ENCODE measurements at places on chromosomes 6 and 20. TPM values are rescaled to one million over a fixed set of nuclear protein-coding genes. Genes with fewer than 3 reads are reported as not detected.

Gene RGS17
- 0.05 TPM for total RNA-seq

Gene RHAG
- total RNA-seq, result 0.62 TPM

Gene TBC1D32
- total RNA-seq, result 2.6 TPM

Gene JPH2
- 182 TPM for total RNA-seq

Gene TMEM14A
- total RNA-seq, result 8.8 TPM

Gene ADGRG6
- total RNA-seq, result 3.8 TPM

Gene ZSCAN16
- 2.2 TPM for total RNA-seq

Gene CEP162
- total RNA-seq, result 3.3 TPM

GRCh38 chr20:46872328-46873211 is 22.1 kb upstream of the EYA2 start:
- peak; percentile 39 for DNase-seq

- DNase-seq, result no peak
Measured at GRCh38 chr20:24969186-24970029, 20.3 kb downstream of the CST7 start.

DNA sequence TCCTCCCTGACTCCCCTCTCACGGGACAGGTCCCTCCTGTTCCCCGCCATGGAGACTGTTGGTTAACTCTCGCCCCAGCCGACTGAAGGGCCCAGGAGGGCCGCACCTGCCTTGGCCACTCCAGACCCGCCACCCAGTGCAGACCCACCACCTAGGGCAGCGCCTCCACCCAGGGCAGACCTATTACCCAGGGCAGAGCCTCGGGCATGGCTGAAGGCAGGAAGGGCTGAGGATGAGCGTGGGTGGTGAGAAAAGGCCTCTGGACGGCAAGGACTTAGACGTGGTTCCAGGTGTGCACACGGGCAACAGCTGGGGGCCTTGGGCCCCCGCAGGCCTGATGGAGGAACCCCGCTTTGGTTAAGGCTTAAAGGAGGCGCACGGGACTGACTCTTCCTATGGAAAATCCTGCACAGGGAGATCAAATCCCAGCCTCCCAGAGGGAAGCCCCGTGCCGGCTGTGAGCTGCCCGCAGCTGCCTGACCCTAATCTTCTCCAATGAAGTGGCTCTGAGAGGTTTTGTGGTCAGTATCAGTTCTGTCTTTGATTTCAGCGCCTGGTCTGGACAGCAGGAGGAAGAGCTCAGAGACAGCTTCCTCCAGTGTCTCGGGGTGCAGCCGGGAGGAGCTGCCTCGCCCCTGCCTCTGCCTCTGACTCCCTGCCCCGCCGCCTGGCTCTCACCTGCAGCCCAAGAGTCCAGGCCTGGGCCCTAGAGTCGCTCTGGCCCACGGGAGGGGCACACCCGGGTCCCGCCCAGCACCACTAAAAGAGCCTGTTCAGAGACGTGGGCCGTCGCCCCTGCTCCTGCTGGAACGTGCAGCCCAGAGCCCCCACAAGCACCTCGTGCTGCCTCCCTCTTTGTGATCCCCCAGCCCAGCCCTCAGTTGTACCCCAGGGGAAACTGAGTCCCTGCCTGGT is 12.1 kb upstream of the CHRNA4 start:
- no peak for DNase-seq

DNA sequence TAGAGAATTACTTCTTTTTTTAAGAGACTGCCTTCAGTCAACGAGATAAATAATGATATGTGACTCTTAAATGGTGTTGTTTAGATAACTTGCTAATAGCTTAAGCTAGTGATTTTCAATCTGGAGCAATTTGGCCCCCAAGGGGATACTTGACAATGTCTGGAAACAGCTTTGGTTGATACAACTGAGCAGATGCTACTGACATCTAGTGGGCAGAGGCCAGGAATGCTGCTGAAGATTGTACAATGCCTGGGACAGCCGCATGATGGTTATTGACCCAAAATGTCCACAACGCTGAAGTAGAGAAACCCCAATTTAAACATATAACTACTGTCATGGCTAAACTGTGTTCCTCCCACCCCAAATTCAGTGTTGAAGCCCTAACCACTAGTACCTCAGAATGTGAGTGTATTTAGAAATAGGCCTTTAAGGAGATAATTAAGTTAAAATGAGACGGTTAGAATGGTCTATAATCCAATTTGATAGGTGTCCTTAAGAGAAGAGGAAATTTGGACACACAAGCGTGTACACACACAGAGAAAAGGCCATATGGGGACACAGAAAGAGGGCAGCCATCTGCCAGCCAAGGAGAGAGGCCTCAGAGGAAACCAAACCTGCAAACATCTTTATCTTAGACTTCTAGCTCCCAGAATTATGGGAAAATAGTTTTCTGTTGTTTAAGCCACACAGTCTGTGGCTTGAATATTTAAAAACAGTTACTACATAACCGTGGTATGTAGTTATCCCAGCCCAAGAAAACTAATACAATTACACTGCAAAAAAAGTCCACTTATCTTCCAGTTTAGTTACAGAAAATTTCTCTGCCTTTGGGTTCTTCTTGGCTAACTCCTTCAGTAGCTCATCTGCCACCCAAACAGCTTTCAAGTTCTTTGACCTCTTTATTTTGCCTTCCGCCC is 22.2 kb downstream of the RWDD2A start:
- DNase-seq, result peak; percentile 41

DNA sequence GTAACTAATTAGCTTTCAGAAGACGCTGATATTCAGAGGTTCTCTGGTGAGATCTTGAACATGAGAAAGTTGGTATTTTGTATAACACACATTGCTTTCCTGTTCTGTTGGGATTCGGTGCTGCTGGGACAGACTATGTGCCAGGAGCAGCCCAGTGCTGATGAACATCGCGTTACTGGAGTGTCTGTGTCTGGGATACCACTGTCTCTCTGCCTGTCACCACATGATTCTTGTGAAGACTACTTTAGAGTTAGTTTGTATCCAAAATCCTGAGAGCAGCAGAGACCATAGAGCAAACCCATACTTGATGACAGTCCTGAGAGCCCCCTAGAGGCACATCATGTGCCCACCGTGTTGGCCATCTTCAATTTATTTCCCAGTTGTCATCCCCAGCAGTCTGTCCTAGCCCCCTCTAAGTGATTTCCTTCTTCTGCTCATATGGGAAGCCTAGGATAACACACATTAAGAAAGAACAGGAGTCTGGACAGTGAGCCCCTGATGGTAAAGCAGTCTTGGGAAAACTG is 41.8 kb upstream of the TINAG start:
- DNase-seq, result no peak

- DNase-seq, result peak; percentile 64
Measured at GRCh38 chr20:63941282-63942081, 14.7 kb downstream of the UCKL1 start.

DNA sequence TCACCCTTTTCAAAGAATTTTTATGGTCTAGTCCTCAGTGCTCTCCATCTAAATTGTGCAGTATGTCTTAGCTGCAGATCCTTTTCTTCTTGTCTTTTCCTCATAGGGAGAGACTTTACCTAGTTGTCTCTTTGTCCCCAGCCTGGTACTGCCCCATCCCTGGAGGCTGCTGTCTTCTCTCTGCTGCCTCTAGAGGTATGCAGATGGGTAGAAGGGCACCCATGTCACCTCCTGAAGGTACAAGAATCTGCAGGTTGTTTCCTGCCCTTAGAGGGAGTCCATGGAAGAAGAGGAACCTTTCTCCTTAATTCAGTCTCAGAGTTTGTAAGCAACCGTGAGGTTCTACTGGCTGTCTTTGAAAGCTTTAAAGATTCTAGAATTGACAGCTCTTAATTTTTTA is 39.1 kb downstream of the MCM8 start:
- DNase-seq, result no peak

GRCh38 chr6:97947841-97948240 is 664.8 kb upstream of the MMS22L start:
- DNase-seq, result no peak

DNA sequence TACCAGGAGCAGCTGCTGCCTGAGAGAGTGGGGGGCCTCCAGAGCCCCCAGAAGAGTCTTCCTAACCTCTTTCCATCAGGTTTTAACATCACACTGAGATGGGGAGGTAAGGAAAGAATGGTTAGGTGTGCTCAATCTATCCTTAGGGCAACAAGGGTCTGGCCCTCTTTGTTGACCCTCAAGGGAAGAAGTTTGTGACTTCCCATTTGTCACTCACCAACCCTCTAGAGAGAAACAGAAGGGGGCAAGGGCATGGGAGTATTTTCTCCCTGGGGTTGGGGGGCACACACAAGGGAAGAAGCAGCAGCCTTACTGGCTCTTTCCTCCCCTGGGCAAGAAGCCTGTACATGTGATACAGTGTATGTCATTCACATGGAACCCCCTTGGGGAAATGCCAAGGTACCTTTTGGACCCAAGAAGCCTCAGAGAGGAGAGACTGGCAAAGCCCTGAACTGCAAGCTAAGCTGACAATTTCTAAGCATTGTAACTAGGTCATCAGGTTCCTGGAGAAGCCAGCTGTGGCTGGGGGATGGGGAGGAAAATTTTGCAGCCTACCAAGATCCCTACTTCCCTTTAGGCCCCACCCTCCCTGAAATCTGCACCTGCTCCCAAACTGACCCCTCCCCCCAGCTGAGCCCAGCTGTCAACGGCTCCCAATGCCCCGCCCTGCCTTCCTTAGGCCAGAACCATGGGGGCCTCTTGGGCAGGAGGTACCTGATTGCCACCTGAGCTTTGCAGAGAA is 14.5 kb downstream of the BCL2L1 start:
- DNase-seq, result peak; percentile 69

DNA sequence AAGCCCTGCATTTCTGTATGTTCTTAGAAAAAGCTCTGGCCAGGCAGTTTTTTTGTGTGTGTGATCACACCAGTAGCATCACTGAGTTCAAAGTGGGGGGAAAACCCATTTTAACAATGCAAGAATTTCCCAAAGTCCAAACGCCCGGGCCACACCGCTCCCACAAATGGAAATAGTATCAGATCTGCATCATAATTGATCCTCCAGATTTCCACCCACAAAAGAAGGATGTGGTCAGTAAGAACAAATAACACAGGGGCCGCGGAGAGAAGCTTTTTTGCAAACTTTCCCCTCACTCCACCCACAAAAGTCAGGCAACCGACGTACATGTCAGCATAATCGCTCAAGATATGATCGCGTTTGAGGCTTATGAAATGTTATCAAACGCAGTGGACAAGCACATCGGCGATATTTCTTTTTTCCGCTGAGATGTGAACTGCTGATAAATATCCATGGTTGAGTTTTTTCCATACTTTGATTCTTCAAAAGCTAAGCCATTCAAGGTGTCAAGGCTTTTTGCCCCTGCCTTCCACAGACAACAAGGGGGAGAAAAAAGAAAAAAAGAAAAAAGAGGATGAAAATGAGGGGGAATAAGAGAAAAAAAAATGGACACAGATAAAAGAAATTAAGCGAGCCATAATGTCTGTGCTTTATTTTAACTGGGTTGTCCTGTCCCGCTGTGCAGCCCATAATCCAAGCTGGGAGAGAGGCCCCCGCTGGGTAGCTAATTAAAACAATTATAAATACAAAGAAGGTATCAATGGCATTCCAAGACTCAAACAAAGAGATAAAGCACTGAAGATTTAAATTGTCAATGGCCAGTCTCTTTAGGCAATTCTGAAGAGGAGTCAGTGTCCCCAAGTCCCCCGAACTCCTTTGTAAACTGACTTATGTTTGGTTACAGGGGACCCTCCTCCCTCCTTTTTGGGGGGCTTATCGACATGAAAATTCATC is 143.5 kb downstream of the ZFP64 start:
- no peak for DNase-seq

DNA sequence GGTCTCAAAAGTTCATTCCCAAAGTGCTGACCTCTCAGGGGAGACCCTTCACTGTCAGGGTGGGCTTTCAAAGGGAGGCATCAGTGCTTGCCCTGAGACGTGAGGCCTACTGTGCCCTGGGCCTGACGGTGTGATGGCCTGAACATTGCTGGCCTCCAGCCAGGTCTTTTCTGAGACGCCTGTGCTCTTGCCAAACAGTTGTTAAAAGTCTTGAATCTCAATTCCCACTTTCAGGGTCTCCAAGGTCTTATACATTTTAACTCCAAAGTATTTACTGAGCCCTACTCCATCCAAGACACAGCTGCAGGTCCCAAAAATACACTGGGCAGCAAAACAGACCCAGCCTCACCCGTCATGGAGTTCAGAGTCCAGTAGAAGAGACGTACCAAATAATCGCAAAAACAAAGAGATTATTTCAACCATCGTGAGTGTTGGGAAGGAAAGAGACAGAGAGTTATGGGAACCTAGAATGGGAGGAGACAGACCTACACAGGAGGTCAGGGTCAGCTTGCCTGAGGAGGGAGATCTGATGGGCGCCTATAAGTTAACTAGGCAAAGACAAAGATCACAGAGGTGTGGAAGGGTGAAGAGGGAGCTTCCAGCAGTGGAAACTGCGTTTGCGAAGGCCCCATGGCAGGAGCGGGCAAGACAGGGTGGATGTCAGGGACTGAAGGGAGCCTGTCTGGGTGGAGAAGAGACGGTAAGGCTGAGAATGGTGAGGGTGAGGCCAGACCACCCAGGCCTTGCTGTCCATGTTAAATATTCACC is 446.3 kb downstream of the PREX1 start:
- DNase-seq, result no peak

GRCh38 chr6:157263146-157263545 is 60.2 kb downstream of the TMEM242 start:
- no peak for DNase-seq

DNA sequence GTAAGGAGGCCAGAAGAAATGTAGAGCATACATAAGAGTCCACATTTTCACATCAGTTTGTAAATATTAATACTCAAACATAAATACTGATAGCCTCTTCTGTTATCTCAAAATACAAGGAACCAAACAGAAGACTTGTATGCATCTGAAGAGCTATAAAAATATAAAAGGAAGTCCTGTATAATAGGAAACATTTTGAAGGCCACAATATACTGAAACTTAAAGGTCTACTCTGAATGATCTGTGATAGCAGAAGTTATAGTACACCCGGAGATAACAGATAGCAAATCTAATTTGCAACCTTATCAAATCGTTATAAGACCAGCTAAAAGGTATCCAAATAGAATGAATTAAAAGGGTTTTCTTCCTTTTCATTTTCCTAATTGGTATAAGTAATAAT is 111.2 kb downstream of the HIVEP2 start:
- DNase-seq, result no peak

- DNase-seq, result no peak
Measured at GRCh38 chr6:76792394-76792793, 670.9 kb downstream of the HTR1B start.

DNA sequence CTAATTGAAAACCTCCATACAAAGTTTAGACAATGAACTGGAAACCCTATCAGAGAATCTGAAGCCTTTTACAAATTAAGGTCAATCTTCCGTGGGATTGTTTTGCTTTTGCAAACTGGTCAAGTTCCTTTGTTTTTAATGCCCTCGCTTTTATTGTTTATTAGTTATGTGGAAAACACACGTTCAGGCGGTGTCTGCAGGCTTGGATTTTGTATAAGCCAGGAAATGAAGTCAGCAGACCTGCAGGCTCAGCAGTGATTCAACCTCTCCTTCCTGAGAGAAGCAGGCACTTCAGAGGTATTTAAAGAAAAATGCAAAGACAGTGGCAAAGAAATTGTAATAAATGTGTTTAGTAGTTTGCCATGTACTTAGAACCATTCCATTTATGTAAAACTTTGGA is 103.4 kb upstream of the PDE10A start:
- no peak for DNase-seq

GRCh38 chr6:6943421-6943820 is 164.3 kb upstream of the RREB1 start:
- DNase-seq, result no peak

- no peak for DNase-seq
Measured at GRCh38 chr6:18427296-18427695, 40.1 kb downstream of the RNF144B start.

Data from left ventricle myocardium superior (tissue), 1 donor.